ENCODE measurements at places on chromosomes 7 and 10.

DNA sequence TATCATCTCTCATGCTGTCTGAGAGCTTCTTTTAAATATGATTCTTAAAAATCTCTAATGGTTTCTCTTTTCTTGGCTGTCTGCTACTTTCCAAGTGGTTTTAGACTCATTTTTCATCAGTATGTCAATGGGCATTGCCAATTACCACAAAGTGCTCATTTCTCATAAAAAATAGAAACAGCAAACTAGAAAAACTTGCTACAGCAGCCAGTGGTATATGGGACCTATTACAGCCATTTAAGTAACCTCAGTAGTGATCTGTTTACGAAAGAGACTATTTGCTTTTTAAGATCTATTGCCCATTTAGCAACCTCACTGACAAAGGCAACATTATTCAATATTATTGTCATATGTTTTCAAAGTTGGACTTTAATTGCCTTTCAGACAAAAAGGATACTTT lies 207.1 kb upstream of the RHOBTB1 start:
- DNase-seq, result no peak

DNA sequence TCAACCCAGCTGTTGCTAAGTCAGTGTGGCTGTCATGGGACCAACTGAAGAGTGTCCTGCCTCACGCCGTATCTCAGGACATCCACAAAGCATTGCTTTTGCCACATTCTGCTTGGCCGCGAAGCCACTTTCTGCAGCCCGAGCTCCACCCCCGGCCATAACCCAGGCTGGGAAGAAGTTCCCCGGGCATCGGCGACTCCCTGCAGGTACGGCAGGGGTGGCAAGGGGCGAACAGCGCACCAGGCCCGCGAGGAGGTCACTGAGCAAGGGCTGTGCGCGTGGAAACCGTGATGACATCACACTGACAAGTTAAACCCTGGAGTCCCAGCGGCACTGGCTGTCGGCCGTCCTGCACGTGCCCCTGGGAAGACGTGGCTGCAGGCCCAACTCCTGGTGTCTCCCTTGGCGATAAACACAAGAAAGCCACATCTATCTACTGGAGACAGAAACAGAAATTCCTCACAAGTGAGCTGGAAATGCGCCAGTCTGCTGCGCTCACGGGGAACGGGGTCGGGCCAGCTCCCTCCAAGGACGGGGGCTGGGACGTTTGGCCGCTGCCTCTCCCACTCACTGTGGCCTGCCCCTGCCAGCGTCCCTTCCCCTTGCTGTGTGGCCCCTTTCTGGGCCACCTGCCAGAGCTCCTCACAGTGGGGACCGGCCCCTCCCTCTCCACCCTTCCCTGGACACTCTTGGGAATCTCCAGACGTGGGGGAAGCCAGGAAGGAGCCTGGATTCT lies 326.3 kb downstream of the DNAJB6 start:
- DNase-seq, result no peak

DNA sequence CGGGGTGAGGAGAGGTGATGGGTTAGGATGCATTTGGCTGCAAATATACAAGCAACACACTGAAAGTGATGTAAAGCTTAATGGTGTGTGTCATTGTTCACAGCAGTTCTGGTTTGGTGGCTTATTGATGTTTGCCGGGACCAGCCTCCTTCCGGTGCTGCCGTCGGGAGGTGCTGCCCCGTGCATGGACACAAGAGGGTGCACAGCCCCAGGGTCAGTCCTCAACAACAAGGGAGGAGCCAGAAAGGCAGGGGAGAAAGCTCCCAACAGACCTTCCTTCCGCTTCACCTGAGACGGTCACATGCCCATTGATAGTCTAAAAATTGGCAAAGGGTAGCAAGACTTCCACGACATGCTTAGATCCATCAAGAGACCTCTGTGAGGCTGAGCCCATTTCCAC lies 9.5 kb downstream of the RNF32 start:
- DNase-seq, result no peak

DNA sequence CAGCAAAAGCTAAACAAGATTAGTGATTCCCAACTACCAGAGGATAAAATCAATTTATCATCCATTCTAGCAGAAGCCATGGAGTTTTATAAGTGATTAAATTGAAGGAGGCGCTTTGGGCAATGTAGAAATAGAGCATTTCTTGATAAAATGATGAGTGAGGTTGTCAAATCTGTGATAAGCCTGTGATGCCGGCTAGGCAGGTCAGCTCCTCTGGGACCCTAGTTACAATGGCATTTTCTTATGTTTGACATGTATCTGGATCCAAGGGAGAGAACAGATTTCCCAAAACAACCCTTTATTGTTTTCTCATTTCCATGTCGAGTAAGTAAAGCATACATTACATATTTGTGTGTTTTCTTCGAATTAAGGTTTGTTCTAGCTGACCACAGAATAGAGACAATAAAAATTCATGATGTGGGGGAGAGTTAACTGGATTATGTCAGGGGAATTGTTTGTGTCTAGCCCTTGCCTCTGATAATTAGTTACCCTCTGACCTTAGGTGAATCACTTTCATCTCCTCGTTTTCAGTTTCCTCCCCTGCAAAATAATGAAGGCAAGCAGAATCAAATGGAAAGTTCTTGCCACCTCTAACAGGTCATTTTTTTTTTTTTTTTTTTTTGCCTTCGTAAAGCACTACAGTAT lies 378.5 kb downstream of the CNTNAP2 start:
- no peak for DNase-seq

GRCh38 chr10:80458638-80459037 lies 4.5 kb downstream of the TSPAN14 start:
- no peak for DNase-seq

DNA sequence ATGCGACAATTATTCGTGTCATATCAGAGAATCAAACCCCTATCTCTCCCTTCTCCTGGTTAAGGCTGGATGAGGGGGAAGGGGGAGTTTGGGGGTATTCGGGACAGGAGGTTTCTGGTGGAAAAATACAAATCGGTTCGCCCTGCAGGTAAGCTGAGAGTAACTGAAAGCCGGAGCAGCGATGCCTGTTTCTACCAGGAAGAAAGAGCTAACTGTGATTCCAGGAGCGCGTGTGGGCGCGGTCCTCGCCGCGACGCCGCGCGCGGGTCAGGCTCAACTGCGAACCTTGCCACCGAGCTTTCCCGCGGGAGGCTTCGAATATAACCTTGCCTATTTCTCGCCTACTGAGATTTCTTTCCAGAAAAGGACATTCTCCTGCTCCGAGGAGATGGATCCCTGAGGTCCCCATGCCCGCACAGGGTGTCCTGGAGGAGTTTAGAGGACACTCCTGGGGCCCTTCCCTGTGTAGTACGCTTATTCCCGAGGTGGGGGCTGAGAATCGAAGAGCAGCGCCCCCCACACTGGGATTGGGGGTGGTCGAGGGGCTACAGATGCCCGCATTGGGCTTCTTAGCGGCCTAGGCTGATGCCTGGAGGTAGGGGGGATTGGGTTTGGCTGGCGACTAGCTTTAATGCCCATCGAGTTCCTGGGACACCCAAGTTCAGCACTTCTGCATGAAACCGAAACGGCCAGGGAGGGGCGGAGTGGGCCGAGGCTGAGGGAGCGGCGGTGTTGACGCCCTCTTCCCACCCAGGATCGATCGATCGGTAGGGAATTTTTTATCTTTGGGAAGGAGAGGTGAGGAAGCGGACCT lies 13.0 kb upstream of the DLX6 start:
- no peak for DNase-seq

- no peak for DNase-seq
Measured at GRCh38 chr10:90143937-90144336, 442.5 kb downstream of the KIF20B start.

DNA sequence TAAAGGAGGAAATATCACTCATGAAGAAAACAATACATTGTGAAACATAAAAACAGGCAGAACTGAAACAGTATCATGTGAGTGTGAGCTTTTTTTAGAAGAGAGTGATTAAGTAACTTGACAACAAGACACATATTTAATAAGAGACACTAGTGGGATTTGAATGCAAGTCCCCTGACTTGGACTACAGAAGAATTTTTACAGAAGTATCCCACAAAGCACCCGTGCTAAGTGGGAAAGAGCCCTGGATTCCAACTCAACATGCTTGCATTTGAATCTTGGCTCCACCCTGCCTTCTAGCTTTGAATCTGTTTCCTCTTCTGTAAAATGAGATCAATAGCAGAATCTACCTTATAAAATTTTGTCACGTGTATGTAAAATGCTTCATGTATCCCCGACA lies 166.2 kb downstream of the ZNF365 start:
- no peak for DNase-seq

DNA sequence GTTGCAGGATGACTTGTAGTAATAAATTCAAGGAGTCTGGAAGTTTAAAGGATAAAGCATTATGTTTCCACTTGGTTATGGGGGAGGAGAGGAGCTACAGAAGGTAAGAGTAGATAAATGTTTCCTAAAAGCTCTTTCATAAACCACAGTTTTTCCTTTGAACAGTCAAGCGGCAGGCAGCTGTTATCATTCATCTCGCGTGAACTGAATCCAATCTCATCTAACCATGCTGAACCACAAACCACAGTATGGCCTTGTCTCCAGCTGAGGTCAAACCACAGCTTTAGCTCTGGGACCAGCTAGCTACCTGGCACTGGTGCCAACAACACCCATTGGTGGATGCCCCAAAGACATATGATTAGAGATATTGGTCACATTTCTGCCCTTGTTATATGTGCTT lies 63.3 kb downstream of the NOC3L start:
- DNase-seq, result no peak

DNA sequence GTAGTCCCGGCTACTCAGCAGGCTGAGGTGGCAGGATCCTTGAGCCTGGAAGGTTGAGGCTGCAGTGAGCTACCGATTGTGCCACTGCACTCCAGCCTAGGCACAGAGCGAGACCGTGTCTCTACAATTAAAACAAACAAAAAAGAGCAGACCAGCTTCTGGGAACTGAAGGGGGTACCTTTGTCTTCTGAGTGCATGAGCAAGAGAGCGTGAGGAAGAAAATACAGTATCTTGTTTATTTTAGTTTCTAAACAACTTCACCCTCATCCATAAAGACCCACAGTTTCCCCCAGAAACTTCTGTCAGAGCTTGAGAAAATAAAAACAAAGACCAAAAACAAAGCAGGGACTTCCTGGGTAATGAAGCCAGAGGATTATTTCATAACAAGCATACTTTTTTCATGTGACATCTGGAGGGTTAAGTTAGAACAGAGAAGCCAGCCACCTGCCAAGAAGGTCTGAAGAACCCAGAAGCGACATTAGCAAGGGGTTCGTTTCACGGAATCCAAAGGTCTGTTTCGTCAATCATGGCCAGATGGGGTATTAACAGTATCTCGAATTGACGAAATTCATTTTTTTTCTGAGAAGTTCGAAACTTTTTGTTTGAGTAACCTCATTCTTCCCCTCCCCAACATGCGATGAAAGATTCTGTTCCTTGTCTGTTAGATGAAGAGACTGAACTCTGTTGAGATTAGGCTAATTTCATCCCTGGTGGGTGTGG lies 10.2 kb upstream of the IL2RA start:
- DNase-seq, result no peak

- no peak for DNase-seq
Measured at GRCh38 chr10:51685768-51686167, 13.6 kb downstream of the CSTF2T start.

DNA sequence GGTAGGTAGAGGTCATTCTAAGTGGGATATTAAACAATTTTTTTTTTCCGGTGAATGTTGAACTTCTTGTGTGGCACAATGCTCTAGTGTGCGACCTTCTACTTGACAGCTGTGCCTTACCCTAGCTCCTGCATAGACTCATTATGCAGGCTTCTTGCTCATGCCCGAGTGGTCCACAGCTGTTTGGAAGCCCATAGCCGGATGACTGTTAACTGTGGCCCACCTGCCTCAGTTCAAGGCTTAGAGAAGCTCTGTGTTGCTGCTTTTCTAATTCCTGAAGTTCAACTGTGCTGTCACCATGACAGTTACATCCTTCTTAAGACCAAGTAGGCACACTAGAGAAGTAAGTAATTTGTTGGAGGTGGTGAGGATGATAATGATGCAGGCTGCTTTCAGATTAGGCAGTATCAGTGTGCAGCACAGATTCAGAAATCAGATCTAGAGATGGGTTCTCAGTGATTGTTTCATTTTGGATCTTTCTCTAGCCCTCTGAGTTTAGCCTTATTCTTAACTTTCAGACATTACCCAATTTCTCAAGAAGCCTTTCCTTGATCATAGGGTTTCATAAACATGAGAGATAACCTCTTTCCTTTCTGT lies 278.4 kb downstream of the PHF14 start:
- DNase-seq, result no peak
